WTC11 (cell line): ENCODE measurements at places on chromosomes 7 and 10. TPM values are rescaled to one million over a fixed set of nuclear protein-coding genes. Genes with fewer than 3 reads are reported as not detected.

The TACR2 gene
- 0.20 TPM in 1 of 3 replicates, not detected in the others for total RNA-seq

DNA sequence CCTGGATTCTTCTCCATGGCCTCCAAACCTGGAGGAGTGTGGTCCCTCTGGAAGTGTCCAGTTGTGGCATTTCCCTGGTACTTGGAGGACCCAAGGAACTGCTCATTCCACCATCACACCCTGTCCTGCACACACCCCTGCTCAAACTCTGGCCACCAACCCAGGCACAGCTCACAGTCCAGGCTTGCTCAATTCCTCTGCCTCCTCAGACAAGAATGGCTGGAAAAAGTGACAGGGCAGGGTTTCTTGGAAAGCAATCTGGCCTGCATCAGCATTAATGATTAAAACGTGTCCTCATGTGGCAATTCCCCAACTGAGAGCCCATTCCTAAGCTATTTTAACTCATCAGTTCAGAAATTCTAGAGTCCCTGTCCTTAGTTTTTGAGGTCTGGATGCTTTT lies 17.2 kb upstream of the TPST1 start:
- no peak for DNase-seq

The ECHDC3 gene
- 17.1 to 18.3 TPM (median 18.1 TPM) in 3 replicates for total RNA-seq

DNA sequence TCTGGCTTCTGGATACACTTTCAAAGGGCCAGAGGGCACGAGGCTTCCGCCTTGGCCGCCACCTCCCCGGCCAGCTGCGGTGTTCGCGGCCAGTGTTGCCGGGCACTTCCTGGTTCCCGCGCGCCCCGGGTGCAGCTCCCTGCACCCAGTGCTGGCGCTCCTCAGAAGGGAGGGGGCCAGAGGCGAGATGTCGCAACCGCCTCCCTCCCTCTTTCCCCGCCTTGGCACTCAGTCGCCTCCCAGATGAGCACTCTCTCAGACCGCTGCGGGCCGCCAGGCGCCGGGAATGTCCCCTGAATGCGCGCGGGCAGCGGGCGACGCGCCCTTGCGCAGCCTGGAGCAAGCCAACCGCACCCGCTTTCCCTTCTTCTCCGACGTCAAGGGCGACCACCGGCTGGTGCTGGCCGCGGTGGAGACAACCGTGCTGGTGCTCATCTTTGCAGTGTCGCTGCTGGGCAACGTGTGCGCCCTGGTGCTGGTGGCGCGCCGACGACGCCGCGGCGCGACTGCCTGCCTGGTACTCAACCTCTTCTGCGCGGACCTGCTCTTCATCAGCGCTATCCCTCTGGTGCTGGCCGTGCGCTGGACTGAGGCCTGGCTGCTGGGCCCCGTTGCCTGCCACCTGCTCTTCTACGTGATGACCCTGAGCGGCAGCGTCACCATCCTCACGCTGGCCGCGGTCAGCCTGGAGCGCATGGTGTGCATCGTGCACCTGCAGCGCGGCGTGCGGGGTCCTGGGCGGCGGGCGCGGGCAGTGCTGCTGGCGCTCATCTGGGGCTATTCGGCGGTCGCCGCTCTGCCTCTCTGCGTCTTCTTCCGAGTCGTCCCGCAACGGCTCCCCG lies at the start of gene FFAR4:
TSS of gene FFAR4 (plus strand) at position 231 of the 842 bp plus-strand sequence. CDS start at position 287, 56 bp downstream.
- peak; percentile 62 for DNase-seq

The SP4 gene
- 18.4 to 23.1 TPM (median 19.1 TPM) in 3 replicates for total RNA-seq
